ENCODE measurements at places on chromosomes 11 and 22. TPM values are rescaled to one million over a fixed set of nuclear protein-coding genes. Genes with fewer than 3 reads are reported as not detected.

The OR2AG1 gene
- total RNA-seq = not detected

DNA sequence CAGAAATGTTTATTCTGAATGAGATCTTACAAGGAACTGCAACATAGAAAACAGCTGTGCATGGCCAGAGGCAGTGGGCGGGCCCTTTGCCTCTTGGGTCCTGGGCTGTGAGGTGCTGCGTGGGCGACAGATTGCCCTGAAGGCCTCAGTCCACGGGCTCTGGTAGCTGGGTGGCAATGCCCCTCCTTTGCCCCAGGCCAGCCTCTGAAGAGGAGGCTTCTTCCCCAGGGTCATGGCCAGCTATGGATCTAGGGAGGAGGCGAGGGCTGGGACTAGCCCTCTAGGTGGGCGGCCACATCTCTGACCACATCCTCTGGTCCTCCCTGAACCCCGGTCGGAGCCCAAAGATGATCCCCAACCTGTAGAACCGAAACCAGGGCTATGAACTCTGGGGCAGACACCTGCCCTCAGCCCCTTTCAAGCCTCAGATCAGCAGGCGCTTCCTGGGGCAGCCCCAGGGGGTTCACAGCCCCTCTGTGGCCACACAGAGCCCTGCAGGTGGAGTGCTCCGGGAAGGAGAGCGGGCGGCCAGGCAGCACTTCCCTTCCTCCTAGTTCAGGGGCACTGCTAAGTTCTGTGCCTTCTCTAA is 6.6 kb upstream of the CDC42BPG start:
- DNase-seq = peak; percentile 65

GRCh38 chr11:128919216-128919615 is 23.5 kb downstream of the TP53AIP1 start:
- no peak for DNase-seq

DNA sequence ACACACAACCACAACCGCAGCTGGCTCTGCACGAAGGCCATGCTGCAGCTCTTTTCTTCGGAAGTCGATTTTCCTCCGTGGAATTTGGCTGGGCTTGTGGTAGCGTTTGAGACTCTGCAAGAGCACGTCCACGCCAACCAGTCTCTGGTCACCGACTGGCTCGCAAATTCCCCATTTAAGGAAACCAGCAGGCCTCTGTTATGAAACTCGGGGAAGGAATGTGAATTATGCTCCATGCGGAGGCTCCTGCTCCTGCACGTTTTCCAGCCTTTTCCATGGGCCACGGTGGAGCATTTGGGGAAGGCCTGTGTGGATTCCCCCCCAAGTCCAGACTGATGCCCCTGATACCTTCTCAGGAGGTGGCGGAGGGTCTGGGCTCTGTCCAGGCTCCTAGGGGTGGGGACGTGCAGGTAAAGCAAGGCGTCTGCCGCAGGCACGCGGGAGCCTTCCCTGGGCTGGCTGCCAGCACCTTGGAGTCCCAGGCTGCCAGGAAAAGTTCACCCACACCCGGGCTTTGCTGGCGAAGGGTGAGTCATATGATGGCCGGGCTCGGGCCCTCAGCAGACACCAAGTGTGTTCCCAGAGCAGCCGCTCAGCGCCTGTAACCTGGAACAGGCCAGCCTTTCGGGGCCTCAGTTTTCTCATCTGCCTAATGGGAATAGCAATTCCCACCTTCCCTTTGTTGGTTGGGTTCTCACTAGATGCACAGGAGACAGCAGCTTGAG is 41.9 kb downstream of the LRP5 start:
- peak; percentile 97 for DNase-seq

GRCh38 chr11:11703885-11704284 is 82.1 kb upstream of the GALNT18 start:
- no peak for DNase-seq

- peak; percentile 71 for DNase-seq
Observed at GRCh38 chr11:43567396-43567975, 113.1 kb upstream of the HSD17B12 start.

- DNase-seq = no peak
Observed at GRCh38 chr11:67434395-67434881, 3.0 kb downstream of the PTPRCAP start.

- no peak for DNase-seq
Observed at GRCh38 chr22:36991206-36991605, 28.0 kb downstream of the TST start.

GRCh38 chr11:119878990-119879389 is 150.0 kb upstream of the NECTIN1 start:
- peak; percentile 32 for DNase-seq

DNA sequence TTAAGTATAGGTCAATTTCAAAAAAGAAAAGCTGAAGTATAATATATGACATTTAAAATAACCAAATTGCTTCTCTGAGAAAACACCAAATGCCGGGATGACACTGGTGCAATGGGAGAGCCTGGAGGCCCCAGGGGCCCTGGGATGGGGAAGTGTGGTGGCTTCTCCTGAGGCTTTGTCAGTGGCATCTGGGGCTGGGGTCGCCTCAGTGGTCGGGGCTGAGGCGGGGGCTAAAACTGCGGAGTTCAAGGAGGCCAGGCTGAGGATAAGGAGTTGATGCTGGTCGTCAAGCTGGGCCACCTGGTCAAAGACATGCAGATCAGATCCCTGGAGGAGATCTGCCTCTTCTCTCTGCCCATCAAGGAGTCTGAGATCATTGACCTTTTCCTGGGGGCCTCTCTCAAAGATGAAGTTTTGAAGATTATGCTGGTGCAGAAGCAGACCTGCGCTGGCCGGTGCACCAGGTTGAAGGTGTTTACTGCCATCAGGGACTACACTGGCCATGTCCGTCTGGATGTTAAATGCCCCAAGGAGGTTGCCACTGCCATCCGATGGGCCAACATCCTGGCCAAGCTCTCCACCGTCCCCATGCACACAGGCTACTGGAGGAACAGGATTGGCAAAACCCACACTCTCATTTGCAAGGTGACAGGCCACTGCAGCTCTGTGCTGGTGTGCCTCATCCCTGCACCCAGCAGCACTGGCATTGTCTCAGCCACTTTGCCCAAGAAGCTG is 660.1 kb upstream of the CCDC179 start:
- DNase-seq = no peak

DNA sequence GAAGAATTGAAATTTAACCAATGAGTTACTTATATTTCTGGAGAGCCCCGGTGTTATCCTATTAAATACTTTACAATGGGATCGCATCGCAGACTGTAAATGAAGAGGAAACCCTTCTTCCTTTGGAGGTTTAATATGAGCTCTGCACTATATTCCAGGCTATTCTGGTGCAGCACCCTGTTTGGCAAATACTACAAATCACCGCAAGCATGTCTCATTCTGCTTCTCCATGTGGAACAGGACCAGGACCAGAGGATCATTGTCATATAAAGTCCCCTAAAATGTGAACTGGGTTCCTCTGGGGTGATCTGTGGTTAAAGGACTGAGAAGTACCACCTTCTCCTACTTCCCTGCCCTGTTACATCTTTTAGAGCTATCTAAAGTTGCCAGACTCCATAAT is 703.7 kb downstream of the DLG2 start:
- no peak for DNase-seq

DNA sequence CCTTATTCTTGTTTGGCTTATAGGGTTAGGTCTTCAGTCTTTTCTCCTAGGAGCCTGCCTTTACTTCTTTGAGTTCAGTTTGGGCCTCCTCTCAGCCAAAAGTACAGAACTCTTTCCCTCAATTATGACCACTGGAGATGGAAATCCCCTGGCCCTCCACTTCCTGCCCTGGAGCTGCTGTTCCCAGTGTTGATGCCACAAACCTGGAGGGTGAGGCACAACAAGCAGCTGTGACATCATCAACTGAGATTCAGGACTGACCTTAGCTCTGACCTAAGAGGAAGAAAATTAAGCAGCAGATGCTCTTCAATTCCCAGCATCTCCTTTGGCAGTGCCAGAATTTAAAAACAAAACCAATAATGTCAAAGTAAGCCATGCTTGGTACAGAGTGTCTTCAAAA is 3.0 kb downstream of the ABTB2 start:
- DNase-seq = peak; percentile 50

DNA sequence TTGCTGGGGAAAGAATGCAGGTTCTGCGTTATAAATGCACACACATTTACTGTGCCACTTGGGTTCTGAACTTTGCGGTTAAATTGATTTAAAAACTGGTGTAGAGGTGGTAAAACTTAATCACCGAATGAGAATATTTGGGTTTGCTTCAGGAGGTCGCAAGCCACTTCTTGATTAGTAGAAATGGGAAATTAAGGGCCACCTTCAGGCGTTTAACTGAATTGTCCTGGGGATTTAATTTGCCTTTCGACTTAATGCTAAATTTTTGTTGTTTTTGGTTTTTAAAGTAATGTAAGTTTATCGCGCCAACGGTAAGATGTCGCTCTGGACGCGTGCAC is 459 bp upstream of the NCR3LG1 start:
- DNase-seq = no peak

GRCh38 chr11:78706551-78706950 is 131.9 kb upstream of the NARS2 start:
- no peak for DNase-seq

The TRIM29 gene
- 1.4 TPM for total RNA-seq

DNA sequence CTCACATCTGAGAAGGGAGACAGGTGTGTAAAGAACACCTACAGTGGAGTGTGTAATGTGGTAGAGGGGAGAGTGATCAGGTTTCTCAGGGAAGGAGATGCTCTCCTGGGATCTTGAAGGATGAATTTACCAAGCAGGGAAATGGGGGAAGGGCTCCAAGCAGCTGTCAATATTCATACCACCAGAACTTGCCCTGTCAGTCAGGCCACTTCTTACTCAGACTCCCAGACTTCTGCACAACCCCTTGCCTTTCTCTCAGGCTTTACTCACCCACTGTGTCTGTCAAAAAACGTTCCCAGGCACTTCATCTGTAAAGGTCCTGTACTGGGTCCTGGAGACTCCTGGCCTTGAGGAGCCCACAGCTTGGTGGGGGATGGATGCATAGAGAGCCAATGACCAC is 14.0 kb upstream of the FCHSD2 start:
- DNase-seq = no peak

The ACTN3 gene
- total RNA-seq = not detected

- no peak for DNase-seq
Observed at GRCh38 chr11:77124488-77124887, 3.6 kb upstream of the MYO7A start.

The LIF gene
- total RNA-seq = 1.9 TPM

The HORMAD2 gene
- total RNA-seq = not detected

- no peak for DNase-seq
Observed at GRCh38 chr22:39142088-39142680, 10.3 kb downstream of the CBX7 start.

DNA sequence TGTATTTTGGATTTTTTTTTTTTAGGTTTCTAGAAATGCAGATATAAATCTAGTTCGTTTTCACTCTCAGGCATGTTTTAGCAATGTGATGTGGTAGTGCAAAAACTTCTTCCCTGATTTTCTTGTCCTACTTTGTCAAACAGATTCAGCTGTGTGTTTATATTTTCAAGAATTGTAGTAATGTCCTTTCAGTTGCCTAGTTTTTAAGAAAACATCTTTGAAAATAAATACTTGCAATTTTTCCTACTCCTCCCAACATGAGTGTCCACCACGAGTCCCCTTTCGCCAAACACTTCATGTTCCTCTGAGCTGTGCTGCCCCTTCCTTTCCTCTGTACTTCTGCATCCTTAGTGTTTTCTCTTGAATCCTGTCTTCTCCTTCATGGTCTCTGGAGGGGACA is 686.9 kb downstream of the NTM start:
- no peak for DNase-seq

GRCh38 chr11:20087118-20087521 is 73.2 kb downstream of the DBX1 start:
- peak; percentile 34 for DNase-seq

GRCh38 chr11:64723117-64723906 is at the start of gene NRXN2:
TSS of gene NRXN2 (minus strand) at chr11:64723197. CDS start at chr11:64713699, 9,498 bp downstream.
- DNase-seq = peak; percentile 93

DNA sequence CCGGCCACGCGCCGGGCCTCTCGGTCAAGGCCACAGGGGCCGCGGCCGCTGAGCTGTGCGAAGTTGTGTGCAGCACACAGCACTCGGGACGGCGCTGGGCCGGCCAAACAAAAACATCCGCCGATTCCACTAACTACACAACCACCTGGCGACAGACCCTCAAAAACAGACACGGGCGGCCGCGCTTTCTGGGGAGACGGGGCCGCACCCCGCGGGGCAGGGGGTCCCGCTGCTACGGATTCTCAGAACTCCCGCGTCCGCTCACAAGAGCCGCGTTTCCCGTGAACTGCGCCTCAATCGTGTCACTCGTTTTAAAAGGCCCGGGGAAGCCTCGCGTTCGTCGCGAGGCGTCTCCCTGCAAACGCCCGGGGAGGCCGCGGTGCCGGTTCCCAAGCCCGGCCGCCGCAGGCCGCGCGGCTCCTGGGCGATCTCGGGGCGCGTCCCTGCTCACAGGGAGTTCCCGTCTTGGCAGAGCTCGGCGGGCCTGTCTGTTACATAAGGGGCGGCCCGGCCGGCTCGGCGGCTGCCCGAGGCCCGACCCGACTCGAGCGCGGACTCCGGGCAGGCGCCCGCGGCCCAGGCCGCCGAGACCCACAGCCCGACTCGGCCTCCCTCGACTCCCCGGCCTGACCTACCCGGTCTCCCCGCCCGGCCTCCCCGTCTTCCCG is 936 bp downstream of the BRD1 start:
- DNase-seq = peak; percentile 78

- DNase-seq = no peak
Observed at GRCh38 chr11:42596576-42597145, 715.1 kb upstream of the API5 start.

DNA sequence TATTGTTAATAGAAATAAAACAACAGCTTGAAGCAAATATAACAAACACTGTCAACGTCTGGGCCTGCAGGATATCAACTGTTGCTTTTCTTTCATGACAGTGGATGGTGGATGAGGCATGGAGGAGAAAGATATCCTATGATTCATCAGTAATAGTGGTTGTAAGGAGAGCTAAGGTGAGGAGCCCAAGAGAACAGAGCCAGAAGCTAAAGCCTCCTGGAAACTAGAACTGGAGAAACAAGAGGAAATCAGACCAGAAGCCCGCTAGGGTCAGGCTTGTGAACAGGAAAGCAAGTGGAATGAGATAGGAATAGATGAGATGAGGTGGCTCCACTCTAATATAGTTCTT is 37.7 kb upstream of the MMP12 start:
- no peak for DNase-seq

DNA sequence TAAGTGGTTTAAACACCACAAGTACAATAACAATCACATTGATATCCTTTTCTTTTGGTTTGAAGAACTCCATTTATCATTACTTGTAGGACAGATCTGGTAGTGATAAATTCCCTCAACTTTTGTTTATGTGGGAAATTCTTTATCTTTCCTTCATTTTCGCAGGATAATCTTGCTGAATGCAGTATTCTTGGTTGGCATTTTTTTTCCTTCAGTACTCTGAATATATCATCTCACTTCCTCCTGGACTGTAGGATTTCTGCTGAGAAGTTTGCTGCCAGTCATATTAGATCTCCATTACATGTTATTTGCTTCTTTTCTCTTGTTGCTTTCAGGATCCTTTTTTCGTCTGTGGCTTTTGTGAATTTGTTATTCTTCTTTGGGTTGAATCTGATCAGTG is 179.0 kb upstream of the PLET1 start:
- DNase-seq = no peak

The TIGD3 gene
- not detected for total RNA-seq

DNA sequence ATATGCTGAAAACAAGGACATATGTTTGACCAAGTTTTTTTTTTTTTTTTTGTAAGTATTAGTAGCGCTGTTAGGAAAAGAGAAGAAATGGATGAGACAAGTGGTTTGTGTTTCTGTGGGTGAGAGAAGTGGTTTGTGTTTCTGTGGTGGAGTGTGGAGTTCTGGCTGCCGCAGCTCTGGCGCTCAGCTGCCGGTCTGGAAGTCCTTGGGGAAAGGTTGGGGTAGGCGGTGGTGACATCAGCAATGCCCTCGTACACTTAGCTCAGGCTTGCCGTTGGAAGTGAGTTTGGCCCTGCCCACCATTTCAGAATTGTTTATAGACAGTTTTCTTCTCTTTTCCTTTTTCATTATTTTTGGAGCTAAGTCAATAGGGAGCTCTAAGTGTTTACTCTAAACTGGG is 116.6 kb downstream of the TBC1D22A start:
- no peak for DNase-seq

All from GM23248 (cell line).